ENCODE measurements at places on chromosomes 1 and 21.

DNA sequence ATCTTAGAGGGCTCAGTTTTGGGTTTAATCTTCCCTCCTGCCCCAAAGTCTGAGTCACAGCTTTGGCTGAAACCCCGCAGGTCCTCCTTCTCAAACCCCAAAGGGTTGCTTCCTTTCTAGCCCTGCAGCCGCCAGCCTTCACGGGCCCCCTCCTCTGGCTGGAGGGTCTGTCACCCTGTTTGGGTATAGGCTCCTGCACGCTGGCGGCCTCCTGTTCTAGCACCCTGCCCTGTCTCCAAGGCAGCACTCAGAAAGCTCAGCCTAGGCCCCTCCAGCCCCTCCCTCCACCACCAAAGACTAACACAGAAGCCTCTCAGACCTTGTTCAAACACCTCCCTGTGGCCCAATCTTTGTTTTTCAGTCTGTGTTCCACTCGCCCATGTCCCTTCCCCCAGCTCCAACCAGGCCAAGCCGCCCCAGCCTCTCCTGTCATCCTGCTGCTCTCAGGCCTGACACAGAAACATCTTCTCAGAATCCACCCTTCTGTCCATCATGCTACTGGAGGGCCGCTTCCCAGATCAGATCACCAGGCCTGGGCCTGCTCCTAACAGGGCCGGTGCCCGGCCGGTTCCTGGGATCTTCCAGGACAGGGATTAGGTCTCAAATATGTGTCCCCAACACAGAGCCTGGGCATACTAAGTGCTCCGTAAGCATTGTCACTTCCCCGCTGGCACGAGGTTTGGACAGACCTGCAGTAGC is 35.6 kb downstream of the HTR6 start:
- DNase-seq = no peak

- DNase-seq = no peak
Measured at GRCh38 chr1:197859024-197859423, 43.4 kb upstream of the C1orf53 start.

- DNase-seq = no peak
Measured at GRCh38 chr1:110185181-110185580, 24.9 kb upstream of the KCNC4 start.

DNA sequence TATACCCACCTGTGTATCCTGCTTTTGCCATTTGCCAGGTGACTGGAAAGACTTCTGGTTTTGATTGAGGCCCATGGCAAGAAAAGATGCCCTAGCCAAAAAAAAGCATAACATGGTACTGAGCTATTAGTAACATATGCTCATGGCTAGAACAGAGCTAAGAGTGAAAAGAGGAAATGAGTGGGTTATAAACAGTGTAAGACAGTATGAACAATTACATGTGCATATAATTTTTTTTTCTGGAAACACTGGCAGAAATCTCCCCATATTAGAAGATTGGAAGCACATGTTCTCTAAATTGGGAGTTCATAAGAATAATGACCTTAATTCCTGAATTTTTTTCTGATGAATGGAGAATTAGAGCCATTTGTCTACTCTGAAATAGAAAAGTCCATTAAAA is 41.2 kb upstream of the PDC start:
- no peak for DNase-seq

GRCh38 chr1:75172556-75172955 is 38.4 kb downstream of the LHX8 start:
- DNase-seq = no peak

DNA sequence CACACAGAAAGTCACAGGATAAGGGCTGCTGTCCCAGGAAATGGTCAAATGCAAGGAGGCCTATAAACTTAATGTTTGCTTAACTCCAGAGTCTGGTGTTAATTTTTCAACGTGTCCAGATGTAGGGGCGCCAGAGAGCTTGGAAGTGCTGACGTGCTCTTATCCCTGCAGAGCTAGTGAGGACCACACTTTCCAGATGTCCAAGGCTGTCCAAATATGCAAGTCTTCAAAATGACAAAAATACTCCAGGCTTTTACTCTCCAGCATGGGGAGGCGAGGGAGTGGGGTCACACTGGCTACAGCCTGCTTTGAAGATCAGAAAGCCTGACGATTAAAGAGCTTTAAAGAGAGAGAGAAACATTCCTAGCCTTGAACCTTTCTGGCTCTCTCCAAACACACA is 57.6 kb downstream of the ABCA4 start:
- DNase-seq = no peak

GRCh38 chr1:86067626-86068025 is 88.9 kb downstream of the COL24A1 start:
- no peak for DNase-seq

GRCh38 chr1:9010781-9011323 is 15.4 kb downstream of the SLC2A7 start:
- no peak for DNase-seq

DNA sequence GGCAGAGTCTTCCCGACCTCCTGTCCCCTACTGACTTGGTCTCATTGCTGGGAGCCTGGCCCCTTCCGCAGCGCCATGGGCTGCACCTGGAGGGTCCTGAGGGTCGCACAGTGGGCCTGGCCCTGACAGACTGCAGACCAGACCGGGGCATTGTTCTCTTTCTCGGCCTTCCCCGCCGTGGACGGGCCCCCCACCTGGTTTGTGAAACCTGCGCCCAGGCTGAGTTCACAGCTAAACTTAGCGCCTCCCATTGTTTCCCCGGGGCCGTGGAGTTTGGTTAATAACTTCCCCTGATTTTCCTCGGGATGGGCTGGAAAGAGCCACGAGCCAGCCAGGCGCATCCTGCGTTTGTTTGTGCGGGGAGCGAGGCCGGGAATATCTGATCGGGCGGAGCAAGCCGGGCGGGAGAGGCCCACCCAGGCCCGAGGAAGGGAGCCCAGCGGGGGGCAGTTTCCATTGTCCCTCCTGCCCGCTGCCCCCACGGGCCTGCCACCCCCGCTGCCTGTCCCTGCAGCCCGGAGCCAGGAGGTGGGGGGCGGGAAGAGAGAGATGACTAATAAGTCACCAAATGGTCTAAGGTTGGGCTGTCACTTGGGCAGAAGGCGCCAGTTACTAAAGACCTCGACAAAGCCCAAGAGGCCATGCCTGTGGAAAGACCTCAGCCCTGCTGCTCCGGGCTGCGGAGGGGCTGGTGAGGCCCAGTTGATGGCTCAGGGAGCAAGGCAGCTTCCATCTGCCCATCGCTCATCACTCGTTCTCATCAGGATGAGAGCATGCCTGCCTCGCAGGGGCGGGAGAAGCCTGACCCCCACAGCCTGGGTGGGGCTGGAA is 39.0 kb upstream of the ARHGEF16 start:
- DNase-seq = no peak

DNA sequence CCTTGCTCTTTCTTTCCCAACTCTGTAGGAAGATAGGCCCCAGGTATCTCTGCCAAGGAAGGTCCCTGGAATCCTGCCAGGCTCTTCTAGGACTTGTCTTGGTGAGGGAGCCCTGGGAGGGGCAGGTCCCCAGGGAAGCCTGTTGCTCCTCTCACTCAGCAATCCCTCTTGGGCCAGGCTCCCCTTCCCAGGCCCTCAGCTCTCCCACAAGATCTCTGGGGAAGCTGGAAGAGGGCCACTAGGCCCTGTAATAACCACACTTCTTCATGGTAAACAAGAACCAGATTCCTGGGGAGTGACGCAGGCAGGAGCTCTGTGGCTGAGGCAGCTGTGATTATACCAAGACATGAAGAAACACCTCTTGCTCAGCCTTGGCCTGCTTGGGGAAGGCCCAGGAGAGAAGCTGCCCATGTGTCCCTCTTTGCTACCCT is 9.9 kb upstream of the MAPKAPK2 start:
- no peak for DNase-seq

DNA sequence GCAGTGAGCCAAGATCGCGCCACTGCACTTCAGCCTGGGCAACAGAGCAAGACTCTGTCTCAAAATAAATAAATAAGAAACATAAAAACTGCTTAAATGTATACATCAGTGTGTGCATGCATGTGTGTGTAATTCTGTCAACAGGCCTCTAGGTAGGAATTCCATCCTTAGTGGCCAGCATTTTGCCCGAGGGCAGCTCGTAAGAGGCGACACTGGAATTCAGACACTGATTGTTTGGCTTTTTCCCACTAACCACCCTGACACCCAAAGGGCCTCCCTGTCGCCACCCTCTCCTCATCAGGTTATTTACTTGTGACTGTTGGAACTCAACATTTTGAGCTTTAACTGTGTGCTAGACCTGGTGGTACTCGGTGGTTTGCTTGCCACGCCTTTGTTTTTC is 64.0 kb upstream of the KIF1B start:
- DNase-seq = no peak

DNA sequence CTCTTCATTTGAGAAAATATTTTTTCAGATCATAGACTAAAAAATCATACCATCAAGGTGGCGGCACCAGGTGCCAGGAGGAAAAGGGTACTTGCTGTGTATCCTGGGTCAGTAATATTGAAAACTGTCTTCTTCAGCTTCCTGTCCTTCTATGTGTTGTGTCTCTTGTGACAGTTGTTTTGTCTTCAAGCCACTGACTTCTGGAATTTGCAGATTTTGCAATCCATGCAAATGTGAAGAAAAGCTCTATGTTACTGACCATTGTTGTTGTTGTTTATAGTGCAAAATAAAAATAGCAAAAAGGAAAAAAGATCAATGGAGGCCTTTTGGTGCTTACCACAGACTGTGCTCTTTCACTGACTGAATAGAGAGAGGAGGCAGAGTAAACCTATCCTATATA is 83.2 kb upstream of the RHOU start:
- DNase-seq = no peak

GRCh38 chr1:22971161-22971560 is 1.5 kb downstream of the LACTBL1 start:
- no peak for DNase-seq

DNA sequence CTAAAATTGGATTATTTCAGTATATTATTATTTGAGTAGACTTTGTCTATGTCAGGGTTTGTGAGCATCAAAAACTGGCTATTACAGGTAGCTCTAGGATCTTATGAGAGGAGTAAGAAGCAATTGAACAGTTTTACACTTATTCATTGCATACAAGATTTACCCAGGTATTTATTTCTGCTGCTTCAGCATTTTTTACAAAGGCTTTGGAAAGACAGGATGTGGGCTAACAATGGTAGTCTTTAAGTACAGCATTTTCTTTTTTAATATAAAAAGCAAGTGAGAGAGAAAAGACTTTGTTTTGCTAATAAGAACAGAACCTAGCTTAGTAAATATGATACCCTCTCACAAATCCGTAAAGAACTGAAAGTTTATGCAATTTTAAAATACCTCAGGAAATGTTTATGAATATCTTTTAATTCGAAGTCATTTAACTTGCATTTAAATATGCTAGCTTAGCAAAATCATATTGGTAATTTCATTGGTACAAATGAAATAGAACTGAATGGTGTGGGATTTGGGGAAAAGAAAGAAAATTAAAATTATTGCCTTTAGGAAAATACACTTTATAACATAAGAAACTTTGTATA is 32.1 kb upstream of the RGS18 start:
- no peak for DNase-seq

- DNase-seq = no peak
Measured at GRCh38 chr1:107299521-107299920, 158.7 kb downstream of the NTNG1 start.

DNA sequence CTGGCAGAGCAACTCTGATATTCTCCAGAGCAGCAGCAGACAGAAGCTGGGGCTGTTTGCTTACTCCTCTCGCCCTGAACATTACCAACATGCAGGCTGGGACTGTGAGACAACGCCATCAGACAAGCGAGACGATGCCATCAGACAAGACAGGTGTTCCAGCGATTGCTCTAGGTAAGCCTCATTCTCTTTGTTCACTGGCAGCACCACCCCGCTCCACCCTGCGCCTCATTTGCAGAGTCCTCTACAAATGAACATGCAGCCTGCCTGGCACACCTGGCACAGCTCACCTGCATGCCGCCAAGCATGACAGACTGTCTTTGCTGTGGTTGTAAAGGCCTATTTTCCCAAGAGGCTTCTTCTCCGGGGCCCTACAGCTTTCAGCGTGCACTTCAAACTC is 346.2 kb downstream of the SMYD3 start:
- no peak for DNase-seq

- DNase-seq = no peak
Measured at GRCh38 chr1:169025412-169025811, 81.1 kb upstream of the ATP1B1 start.

DNA sequence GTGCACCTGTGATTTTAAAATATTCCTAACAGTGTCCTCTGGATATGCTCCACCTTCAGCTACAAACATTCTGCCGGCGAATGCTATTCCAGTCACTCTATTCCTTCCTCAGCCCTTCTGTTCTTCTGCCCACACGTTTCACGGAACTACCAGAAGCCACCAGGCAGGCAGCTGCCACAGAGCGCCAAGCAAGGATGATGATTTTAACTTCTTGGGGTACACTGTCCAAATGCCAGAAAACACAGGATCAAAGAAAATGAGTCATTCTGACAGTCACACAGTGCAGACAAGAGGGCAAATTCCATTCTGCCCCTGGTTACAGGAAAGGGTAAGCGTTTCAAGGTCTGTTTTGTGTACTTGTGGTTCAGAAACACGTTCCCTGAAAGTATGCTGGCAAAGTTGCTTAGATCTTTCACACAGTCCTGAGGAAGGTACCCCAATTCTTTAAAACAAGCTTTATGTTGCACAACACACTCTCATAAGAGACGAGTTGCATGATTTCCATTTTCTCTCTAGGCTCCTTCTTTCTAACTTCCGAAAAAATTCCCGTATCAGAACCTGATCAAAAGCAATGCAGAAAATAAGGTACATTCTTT is 508.3 kb upstream of the PKN2 start:
- DNase-seq = no peak

DNA sequence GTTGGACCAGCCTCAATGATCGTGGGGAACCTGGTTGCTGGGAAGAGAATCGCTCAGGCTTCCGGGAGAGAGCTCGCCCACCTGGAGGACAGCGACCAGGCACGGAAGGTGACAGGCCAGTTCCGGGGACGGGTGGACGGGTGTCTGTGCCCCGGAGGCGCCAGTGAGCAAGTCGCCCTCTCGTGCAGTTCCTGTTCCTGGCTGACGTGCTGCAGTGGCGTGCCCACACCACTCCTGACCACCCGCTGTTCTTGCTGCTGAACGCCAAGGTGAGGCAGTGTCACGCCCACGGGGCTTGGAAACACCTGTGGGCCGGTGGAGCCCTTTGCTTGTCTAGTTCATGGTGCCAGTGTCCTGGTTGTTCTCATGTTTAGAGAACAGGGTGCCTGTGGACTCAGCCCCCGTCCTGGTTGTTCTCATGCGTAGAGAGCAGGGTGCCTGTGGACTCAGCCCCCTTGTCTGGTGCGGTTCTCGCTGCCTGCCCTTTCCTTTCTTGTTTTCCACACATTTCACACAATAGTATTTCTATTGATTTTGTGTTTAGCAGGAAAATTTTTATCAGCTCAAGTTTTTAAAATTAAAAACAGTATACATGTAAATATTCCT is 53.1 kb downstream of the S100B start:
- DNase-seq = peak; percentile 43

GRCh38 chr1:91557826-91558225 is 57.2 kb downstream of the CDC7 start:
- no peak for DNase-seq

GRCh38 chr1:212207118-212207517 is 78.1 kb upstream of the PPP2R5A start:
- DNase-seq = no peak

- DNase-seq = no peak
Measured at GRCh38 chr21:35399002-35399530, 350.0 kb upstream of the RUNX1 start.
